ENCODE measurements at places on chromosomes 7 and 10.

DNA sequence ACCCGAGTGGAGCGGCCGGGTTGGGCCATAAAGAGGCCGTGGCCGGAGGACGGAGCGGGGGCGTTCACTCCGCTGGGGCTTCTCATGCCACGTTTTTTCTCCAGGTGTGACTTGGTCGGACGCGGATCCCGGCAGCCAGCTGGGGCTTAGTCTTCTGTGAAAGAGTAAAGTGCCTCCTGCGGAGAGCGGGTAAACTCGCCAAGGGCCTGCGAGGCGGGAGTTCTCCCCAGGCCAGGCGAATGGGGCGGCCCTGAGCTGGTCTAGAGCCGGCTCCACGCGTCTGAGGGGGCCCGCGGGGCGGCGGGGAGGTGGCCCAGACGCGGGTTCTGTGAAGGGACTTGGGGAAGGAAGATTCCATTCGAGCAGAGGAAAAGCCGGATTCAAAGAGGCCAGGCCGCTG is 86.3 kb upstream of the VIPR2 start:
- DNase-seq = no peak

GRCh38 chr10:43930243-43930642 is 281.6 kb upstream of the ZNF32 start:
- no peak for DNase-seq

GRCh38 chr7:42831006-42831717 is 80.7 kb downstream of the C7orf25 start:
- no peak for DNase-seq

- DNase-seq = no peak
Measured at GRCh38 chr7:97871659-97872024, 566 bp downstream of the ASNS start.

GRCh38 chr7:130362251-130362816 is 17.7 kb downstream of the CPA5 start:
- DNase-seq = no peak

GRCh38 chr7:22280031-22280430 is 76.9 kb downstream of the RAPGEF5 start:
- no peak for DNase-seq

GRCh38 chr10:10528563-10528910 is 489.1 kb upstream of the CELF2 start:
- no peak for DNase-seq

DNA sequence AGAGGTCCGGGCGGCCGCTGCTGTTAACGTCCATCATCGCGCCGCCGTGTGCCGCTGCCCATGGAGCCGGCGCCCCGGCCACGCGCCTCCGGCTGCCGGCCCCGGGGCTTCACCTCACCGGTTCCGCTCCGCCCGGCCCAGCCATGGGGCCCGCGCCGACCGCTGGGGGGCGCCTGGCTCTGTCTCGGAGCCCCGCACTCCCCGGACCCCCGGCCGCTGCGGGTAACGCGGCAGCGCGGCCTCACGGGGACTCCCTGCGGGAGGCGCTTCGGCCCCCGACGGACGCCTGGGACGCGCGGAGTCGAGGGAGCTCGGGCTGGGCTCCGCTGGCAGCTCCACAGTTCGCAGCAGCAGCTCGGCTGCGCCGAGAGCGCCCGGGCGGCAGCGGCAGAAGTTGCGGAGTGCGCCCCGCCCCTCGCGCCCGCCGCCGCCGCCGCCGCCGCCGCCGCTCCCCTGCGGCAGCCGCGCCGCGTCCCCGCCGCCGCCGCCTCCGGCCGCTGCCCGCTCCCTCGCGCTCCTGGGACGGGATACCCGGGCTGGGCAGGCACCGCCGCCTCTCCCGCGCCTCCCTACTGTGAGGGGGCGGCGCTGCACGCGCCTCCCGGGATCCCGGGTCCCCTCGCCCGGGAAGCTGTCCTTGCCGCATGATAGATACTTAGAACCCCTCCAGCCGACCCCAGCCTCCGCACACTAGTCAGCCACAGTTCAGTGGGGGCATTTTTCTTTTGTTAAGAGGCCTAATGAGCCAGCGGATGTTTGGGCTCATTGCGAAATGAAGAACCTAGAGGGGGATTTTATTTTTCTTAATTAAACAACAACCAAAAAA is at the start of gene HTR7:
HTR7 (minus strand) TSS at position 405 of the 826 bp plus-strand sequence; CDS start at position 37, 368 bp downstream.
- peak; percentile 52 for DNase-seq

DNA sequence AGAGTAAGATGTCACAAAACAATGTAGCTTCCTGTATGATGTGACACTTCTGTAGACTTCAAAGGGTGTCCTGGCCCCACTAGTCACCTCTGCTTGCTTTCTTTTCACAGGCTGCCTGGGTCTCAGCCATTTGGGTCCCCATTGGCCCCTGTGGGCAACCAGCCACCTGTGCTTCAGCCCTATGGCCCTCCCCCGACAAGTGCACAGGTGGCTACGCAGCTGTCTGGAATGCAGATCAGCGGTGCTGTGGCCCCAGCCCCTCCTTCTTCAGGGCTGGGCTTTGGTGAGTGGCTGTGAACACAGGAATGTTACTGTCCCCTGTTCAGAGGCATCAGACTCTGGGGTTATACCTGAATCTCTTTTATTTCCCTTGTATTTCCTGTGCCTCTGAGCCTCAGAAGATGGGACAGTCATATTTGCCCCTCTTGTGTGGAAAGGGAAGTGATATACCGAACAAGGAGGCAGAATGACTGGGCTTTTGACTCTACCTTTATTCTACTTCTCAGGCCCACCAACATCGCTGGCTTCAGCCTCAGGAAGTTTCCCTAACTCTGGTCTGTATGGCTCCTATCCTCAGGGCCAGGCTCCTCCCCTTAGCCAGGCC is 15.4 kb downstream of the SEC24C start:
- DNase-seq = peak; percentile 30

- DNase-seq = no peak
Measured at GRCh38 chr10:121927318-121927840, 452 bp downstream of the ATE1 start.

- no peak for DNase-seq
Measured at GRCh38 chr7:121941830-121942229, 68.9 kb downstream of the PTPRZ1 start.

- no peak for DNase-seq
Measured at GRCh38 chr7:36283711-36284130, 105.9 kb upstream of the ANLN start.

GRCh38 chr10:48739170-48739569 is 54.5 kb downstream of the WDFY4 start:
- no peak for DNase-seq

DNA sequence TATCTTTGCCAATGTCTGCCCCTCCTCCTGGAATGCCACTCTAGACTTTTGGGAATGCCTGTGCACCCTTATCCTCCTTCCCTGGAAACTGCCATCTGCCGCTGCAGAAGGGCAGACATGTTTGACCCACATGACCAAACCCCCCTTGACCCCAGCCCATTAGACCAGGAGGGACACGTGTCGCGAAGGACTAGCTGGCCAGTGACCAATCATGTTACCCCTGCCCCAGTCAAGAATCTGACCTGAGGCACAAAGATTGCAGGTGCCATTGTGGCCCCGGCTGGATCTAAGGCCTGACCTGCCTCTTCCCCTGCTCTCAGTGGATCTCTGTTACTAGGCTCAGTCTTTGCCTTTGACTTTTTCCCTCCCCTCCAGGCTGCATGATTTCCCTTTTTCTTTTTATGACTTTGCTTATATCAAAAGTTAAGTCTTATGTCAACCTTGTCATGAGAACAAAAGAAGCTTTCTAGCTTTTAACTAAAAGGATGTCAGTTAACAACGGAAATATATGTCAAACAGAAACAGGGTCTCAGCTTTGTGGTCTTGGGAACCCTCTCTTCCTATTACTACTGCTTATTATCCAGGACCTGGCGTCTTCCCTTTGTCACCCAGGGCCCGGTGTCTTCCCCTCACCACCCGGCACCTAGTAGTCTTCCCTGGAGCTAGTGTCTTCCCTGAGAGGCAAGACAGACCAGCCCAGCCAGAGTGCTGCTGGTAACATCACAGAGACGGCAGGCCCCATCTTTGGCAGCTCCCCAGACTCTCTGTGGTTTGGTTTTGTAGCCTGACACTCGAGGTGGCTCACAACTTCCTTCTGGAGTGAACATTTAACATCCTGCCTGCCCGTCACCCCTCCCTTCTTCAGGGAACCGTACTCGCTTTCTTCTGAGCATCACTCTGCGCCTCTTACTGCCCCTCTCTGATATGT is 24.4 kb upstream of the PPIF start:
- peak; percentile 69 for DNase-seq

DNA sequence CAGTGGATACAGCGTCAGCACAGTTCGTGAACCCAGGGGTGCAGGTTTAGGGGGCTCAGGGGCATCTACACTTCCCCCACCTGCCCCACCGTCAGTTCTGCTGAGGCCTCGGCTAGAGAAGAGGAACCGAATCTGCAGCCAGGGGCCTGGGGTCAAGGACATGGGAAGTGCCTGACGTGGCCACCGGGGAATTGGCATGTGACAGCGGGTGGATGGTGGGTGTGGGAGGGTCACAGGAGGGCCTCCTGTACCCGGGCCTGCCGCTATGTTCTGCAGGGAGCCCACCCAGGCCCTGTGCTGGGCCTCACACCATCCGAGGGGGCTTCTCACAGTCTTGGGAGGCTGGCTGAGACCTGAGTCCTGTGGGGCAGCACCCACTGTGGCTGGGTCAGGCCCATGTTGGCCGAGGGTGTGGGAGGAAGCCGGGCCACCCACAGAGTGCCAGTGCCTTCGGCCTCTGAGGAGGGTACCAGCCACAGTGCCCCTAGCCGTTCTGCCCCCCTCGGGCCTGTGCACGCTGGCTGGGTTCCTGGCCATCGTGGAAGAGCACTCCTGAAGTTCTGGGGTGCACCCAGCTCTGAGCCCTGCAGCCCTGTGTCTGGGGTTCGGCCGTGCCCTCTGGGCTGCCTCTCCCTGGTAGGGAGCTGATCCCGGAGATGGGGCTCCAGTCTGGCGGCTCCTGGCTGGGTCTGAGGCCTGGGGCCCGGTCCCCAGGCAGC is 5.9 kb downstream of the TTYH3 start:
- DNase-seq = no peak

DNA sequence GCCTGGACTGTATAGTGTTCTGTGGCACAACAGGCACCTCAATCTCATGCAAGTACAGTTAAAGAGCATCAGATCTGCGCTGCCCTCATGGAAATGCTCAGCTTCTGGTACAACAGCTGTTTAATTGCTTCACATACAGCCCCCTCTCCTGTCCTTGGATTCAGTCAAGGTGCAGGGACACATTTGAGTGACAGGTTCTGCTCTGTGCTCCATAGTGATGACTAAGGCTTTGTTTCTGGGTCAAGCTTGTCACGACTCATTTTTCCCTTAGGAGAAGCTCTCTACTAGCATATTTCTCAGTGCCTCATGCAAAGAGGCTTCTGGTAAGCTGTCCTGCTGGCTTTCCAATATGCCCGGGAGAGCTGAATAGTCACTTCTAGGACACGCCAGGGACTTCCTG is 26.8 kb upstream of the MYO3A start:
- DNase-seq = no peak

DNA sequence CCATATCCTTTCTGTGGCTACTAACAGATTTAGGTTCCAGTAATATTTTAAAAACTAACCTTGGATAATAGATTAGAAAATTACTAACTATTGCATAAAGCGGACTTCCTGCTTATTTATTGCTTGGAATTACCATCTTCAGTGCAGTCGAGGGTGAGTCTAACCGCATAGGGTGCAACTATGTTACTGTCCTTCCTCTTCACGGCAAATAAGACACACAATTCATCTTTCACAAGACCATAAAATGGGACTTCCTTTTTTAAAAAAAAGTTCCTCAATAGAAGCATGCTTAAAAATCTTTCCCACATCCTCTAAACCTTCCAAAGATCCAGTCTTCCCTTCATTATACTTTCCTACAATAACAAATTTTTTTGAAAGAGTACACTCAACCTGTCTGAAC is 2.1 kb downstream of the SLC25A40 start:
- no peak for DNase-seq

- DNase-seq = no peak
Measured at GRCh38 chr10:61733358-61733940, 70.7 kb downstream of the CABCOCO1 start.

DNA sequence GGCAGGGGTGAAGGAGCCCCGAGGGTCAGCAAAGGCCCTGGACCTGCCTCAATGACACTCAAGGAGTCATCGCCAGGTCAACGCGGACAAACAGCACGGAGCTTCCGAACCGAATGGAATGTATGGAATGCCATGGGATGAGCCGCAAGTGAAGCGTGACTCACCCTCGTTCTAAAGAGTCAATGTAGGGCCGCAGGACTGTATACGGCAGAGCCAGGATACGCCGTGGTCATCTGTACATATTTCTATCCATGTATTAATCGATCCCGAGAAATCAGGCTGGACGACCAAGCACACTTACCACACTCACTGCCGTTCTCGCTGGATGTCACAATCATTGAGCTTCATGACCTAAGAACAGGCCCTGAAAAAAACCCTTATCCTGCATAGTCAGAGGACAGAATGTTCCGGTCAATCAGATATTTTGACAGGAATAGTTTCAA is 4.3 kb downstream of the SNX8 start:
- DNase-seq = no peak

- DNase-seq = no peak
Measured at GRCh38 chr10:104277785-104278184, 8.8 kb downstream of the GSTO2 start.

DNA sequence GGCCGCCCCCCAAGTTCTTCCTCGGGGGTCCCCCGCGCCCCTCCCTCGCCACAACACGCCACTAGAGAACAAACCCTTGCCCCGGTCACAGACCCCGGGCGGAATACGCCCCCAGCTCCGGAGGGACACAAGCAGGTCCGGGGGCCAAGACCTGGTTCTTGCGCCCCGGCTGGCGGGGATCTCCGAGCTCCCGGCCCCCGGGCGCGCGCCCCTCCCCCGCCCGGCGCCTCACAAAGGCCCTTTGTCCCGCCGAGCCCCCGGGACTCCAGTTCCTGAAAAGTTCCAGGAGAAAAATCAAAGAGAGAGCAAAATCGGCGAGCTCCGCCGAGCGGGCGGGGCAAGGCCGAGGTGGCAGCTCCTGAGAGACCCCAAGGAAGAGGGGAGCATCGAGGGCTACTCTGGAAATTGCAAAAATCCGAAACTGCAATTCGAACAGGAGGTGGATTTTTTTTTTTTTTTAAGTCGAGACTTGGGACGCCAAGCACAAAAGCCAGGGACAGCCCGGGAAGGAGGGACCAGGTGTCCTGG is 4.0 kb downstream of the TNRC18 start:
- no peak for DNase-seq

GRCh38 chr10:108601851-108602250 is 1321.5 kb downstream of the XPNPEP1 start:
- DNase-seq = no peak

DNA sequence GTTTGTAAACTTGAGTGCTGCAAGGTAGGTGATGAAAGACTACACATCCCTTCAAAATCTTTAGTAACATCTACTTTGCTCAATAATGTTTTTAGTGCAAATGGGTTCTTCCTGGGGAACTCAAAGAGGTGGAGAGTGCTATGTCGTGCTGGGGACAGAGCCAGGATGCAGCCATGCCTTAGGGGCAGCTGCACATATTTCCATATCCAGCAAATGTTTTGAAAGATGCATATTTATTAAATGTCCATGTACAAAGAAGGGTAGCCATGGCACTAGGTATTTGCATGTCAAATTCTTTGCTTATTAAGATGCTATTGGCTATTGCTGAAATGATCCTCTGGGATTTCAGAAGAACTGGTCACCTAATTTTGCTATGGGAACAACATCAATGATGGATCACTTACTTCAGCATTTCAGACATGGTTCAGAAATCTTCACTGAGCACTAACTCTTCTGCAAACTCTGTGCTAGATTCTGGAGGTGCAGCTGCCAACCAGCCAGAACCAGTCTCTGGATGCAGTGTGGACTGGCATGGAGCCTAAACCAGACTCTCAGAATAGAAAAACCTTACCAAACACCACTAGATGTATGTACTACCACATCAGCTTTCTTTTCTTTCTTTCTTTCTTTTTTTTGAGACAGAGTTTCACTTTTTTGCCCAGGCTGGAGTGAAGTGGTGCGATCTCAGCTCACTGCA is 31.7 kb upstream of the DNMBP start:
- DNase-seq = no peak

Data from activated T-helper 1 cell treated with anti-CD3 and anti-CD28 coated beads, Interleukin-2, amount 50 U/mL, for 16 hours (primary cell).